ENCODE measurements at places on chromosomes 11 and 22.

- DNase-seq = peak; percentile 12
Observed at GRCh38 chr11:2300290-2300935, 1.3 kb downstream of the C11orf21 start.

DNA sequence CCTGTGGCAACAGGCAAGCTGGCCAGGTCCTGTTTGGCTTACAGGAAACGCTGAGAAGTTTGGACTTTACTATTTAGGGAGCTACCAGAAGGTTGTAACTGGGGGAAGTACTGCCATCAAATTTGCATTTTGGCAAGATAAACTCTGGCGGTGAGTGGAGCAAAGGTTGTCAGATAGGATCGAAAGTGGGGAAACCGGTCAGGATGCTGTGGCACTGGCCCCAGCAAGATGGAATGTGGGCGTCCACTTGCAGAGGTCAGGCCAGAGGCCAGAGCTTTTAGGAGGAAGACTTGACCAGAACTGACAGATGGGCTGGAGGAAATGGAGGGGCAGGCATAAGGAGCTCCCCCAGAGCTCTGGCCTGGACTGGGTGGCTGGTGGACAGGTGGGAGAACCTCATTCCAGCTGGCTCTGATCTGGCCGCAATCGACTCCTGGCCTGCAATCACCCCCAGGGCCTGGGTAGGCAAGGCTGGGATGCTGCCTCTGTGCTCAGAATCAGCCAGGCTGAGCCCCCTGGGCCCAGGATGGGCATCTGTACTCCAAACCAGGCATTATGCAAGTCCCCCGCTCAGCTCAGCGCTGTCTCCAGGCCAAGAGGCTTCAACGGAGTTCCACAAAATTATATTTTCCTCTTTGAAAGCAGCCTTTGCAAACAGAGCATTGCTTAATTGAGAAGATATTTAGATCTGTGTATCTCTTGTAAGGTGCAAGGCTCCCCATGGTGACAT lies 178.3 kb upstream of the NECTIN1 start:
- DNase-seq = no peak

DNA sequence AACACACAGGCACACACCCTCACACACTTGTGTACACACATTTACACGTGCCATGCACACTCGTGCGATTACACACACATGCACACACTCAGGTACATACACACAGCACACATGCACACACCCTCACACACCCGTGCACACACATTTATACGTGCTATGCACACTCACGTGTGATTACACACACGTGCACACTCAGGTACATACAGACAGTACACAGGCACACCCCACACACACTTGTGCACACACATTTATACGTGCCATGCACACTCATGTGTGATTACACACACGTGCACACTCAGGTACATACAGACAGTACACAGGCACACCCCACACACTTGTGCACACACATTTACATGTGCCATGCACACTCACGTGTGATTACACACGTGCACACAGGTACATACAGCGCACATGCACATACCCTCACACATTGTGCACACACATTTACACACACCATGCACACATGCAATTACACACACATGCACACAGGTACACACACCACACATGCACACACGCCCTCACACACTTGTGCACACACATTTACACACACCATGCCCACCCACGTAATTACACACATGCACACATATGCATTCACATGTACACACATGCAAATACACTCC lies 4.6 kb downstream of the IFITM10 start:
- DNase-seq = no peak

DNA sequence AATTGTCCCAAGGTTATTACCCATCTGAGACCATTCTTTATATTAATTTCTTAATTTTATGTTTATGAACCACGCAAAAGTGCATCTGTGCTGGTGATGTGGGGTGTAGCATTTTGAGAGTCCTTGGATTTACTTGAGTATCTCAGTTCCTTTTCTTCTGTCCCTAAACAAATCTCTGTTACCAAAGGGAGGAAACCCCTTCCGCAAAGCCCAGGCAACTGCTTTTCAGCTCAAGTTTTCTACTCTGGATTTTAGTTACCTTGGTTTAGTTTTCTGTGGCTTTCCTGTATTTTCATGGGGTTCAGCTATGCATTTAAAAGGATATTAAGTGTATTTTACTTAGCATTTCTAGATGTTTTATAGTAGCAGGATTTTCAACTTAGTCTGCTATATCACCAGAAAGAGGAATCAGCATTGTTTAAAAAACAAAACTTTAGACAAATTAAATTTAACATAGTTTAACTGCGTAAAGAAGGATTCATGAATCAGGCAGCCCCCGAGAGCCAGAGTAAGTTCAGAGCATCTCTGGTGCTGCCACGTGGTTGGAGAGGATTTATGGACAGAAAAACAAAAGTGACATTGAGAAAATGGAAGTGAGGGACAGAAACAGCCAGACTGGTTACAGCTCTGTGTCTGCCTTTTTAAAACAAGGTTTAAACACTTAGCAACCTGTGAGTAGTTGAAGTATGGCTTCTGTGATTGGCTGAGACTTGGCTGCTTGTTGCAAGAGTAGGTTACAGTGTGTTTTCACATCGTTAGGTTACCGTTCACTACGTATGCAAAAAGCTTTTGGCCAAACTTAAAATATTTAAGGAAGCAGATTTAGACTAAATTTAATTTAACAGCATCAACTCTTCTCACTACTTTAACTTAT lies 9.6 kb downstream of the ADM start:
- no peak for DNase-seq

DNA sequence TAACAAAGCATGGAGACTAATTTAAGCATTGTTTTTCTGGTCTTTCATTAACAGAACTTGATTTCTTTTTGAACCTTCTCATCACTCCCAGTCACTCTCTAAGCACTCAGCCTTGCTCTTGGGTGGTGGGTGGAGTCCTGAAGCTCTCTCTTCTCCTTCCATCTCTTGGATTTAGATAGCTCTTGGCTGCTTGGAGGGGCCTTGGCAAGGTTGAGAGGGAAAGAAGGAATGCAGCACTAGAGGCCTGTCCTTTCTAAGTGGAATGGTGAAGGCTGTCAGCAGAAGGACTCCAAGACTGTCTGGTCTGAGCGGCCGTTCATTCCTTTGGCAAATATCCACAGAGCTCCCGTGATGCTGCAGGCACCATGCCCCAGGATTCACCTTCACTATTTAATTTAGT lies 168.6 kb upstream of the E2F8 start:
- DNase-seq = no peak

GRCh38 chr11:6687876-6688275 lies 4.7 kb upstream of the MRPL17 start:
- DNase-seq = no peak

- DNase-seq = no peak
Observed at GRCh38 chr22:20037419-20037818, 16.5 kb downstream of the TANGO2 start.

DNA sequence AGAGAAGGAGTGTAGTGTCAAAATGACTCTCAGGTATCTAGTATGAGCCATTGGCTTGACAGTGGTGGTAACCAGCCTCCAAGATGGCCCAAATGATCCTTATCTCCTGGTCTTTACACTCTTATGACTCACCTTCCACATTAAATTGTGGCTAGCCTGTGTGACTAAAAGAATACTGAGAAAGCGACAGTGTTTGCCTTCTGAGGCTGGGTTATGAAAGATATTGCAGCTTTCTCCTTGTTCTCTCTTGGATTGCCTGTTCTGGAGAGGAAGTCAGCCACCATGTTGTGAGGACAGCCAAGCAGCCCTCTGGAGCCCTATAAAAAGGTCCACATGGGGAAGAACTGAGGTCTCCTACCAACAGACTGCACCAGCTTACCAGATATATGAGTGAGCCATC lies 15.8 kb downstream of the C11orf71 start:
- no peak for DNase-seq

- no peak for DNase-seq
Observed at GRCh38 chr22:49048591-49048990, 779.1 kb downstream of the BRD1 start.

All from testis (tissue), 5 donors.